ENCODE measurements at places on chromosomes 16 and 17.
A peak's percentile ranks its signal among the peaks of the same experiment; 100 is the strongest.

DNA sequence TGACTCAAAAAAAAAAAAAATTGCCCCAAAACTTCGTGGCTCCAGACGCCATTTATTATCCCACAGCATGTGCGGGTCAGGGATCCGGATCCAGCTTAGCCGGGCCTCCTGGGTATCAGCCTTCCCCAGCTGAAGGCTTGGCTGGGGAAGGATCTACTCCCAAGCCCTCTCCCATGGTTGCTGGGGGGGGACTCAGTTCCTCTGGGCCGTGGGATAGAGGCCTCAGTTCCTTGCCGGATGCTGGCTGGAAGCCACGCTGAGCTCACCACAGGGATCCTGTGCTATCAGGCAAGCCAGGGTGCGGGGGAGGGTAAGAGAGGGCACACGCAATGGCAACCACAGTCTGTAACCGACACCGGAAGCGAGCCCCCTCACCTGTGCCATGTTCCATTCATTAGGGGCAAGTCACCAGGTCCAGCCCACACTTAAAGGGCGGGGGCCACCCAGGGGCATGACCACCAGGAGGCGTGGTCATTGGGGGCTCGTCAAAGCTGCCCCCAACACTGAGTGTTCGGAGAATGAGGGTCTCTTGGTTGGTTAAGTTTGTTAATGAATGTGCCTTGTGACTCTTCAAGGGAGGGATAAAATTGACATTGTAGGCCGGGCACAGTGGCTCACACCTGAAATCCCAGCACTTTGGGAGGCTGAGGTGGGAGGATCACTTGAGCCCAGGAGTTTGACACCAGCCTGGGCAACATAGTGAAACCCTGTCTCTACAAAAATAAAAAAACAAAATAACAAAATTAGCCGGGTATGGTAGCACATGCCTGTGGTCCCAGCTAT lies 210.0 kb upstream of the GSE1 start:
- DNase-seq: no peak

DNA sequence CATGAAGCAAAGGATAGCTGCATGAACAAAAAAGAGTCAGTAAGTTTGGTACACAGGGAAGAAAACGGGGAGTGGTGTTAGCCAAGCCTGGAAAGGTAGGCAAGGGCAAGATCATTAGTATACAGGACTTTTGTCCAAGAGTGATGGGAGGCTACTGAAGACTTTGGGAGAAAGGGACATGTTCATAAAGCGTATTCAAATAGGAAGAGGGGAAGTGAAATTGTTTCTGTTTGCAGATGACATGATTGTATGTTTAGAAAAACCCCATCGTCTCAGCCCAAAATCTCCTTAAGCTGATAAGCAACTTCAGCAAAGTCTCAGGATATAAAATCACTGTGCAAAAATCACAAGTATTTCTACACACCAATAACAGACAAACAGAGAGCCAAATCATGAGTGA lies 19.4 kb downstream of the CDYL2 start:
- DNase-seq: no peak

- peak; percentile 42 for DNase-seq
These were observed 60.1 kb downstream of the TK2 start for GRCh38 chr16:66489818-66490217.

DNA sequence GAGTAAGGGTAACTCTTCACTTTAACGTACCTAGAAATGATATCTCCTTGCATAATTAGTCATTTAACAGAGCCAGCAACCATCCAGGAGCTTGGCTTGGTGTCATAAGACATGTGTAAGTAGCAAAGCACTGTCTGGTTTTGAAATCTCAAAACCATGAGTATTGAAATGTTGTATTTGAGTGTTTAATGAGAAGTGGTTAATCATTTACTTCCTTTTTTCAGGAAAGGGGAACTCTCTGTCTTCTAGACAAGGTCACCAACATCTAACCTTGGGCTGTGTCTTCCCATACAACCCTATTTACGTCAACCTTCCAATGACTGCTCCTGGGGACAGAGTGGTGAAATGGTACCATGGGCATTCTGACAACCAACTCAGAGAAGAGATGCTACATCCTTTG lies 27.1 kb downstream of the PMP22 start:
- DNase-seq: no peak

DNA sequence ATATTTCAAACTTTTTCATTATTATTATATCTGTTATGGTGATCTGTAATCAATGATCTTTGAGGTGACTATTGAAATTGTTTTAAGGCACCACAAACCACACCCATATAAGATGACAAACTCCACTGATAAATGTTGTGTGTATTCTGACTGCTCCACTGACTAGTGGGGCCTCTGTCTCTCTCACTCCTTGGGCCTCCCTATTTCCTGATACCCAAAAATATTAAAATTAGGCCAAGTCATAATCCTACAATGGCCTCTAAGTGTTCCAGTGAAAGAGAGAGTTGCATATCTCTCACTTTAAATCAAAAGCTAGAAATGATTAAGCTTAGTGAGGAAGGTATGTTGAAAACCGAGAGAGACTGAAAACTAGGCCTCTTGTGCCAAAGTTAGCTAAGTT lies 23.4 kb downstream of the CYLD start:
- DNase-seq: no peak

DNA sequence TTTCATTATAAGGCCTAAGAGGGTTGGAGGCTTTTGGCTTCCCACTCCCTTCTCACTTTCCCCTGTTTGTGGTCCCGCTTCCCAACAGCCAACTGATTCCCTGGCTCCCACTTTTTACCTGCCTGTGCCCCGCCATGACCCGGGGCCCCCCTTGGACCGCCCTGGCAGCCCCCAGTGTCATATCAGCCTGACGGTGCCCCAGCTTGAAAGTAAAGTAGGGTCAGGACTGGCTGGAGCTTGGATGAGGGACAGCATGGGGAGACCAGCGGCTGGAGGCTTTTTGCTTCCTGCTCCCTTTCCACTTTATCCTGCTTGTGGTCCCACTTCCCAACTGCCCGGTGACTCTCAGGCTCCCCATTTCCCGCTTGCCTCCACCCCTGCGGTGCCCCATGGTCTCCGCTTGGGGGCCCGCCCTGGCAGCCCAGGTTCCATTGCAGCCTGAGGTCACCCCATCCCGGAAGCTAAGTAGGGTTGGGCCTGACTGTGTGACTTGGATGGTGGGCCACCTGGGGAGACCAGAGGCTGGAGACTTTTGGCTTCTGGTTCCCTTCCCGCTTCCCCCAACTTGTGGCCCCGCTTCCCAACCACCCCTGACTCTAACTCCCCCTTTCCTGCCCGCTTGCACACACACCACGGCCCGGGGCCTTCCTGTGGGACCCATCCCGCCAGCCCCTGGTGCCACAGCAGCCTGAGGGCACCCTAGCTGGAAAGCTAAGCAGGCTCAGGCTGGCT lies 2274.7 kb downstream of the TP53TG3F start:
- DNase-seq: no peak

DNA sequence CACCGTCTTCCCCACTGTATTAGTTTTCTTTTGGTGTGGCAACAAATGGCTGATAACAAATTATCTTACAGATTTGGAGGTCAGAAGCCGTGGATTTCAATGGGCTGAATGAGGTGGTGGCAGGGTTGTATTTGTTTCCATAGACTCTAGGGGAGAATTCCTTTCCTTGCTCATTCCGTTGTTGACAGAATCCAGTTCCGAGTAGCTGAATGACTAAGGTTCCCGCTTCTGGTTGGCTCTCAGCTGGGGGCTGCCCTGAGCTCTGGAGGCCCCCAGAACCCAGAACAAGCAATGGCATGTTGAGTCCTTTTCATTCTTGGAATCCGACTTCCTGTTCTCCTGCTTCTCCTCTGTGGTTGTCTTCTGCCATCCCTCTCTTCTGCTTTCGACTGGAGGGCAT lies 280.4 kb downstream of the SNX29 start:
- DNase-seq: no peak

DNA sequence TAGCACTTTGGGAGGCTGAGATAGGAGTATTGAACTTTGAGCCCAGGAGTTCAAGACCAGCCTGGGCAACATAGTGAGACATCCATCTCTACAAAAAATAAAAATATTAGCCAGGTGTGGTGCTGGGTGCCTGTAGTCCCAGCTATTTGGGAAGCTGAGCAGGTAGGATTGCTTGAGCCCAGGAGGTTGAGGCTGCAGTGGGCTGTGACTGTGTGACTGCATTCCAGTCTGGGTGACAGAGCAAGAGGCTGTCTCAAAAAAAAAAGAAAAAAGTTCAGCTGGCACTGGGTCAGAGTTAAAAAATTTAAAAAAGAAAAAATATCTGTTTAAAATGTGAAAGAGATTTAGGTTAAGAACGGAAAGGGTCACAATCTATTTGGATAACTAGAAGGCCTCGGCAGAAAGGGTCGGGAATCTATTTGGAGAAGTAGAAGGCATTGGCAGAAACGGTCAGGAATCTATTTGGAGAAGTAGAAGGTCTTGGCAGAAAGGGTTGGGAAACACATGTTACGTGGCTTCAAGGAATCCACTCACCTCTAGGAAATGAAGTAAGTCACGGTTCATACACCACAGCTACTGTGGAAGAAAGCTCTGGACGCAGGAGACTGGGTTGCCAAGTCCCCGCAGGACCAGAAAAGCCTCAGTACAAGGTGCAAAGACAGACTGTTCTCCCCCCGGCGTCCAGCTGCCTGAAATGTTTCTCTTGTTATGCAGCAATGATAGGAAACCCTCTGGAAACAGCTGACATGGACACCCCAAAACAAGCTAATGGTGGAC lies 25.3 kb downstream of the LMF1 start:
- no peak for DNase-seq

DNA sequence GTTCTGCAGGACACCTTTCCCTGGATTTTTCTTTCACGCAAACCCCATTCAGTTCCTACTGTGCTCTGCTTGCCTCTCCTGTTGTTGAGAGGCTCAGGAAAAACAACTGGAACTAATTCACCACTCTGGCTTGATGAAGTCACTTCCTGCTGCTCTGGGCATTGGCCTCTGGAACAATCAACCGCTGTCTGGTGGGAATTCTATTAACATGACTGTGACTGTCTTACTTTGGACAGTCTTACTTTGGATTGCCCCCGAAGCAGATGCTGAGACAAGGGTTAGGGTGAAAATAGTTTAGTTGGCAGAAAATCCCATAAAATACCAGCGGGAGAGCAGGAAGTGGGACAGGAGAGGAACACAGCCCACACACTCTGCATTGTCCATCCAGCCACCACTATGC lies 90.0 kb upstream of the HSBP1 start:
- no peak for DNase-seq

DNA sequence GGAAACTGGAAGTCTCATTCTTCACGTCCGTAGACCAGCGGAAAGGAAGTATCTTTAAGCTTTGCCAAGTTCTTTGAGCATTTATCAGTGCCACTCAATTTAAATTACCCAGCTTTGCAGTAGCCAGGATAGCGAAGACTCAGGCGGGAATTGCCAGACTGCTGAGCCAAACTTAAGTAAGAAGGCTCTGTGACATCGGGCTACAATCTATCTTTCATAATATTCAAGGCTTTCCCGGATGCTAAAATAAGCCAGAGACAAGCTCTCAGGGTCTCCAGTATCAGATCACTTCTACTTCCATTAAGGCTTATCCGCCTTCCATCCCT lies 436 bp upstream of the BRIP1 start:
- DNase-seq: no peak

GRCh38 chr16:88589441-88589840 lies 19.2 kb downstream of the ZC3H18 start:
- no peak for DNase-seq

DNA sequence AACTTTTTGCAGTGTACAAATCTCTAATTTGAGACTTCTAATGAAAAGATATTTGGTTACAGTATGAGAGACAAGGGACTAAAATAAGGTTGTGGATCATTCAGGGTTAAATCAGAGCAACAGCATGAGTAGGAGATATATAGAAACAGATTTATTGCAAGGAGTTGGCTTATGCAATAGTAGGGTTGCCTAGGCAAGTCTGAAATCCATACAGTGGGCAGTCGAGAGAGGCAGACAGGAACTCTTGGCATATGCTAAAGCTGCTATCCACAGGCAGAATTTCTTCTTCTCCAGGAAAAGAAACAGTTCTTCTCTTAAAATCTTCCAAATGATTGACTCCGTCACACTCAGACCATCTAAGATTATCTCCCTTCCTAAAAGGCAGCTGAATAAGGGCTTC lies 500.8 kb downstream of the MAF start:
- DNase-seq: no peak

GRCh38 chr16:77374384-77374783 lies 60.5 kb downstream of the ADAMTS18 start:
- no peak for DNase-seq

DNA sequence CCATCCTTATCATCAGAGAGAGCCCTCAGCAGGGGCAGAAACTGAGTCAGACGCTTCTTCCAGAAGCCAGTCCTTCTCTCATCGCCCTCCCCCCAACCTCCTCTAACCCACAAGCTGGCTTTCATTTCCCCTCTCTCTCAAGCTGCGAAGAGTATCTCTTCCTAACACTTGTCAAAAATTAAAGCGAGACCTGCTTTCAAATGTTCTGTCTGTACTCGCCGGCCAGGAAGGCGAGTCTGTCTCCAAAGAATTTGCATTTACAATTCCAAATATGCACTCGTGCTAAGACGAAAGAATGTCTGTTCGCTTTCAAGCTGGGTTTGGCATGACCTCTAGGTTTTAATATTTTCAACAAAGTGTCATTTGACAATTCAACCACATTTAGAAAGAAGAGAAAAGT lies 140.4 kb downstream of the RGS9 start:
- DNase-seq: no peak

- no peak for DNase-seq
These were observed 23.4 kb upstream of the PHKG2 start for GRCh38 chr16:30724641-30725417.

DNA sequence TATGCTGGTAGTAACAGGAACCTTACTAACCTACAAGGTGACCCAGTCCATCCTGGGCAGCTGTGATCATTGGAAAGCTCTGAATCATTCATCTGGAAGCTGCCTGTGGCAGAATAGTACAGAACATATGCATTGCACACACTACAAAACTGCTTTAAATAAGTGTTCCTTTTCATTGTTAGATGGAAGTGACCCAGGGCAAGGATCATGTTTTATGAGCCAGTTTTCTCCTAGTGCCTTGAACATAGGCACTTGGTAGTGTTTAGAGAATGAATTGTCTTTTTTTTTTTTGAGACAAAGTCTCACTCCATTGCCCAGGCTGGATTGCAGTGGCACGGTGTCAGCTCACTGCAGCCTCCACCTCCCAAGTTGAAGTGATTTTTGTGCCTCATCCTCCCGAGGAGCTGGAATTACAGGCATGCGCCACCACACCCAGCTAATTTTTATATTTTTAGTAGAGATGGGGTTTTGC lies 55.4 kb downstream of the TENT4B start:
- DNase-seq: no peak
